Urinary bladder (tissue), 4 donors: ENCODE measurements at places on chromosomes 3 and 15. TPM values are rescaled to one million over a fixed set of nuclear protein-coding genes. Genes with fewer than 3 reads are reported as not detected.

DNA sequence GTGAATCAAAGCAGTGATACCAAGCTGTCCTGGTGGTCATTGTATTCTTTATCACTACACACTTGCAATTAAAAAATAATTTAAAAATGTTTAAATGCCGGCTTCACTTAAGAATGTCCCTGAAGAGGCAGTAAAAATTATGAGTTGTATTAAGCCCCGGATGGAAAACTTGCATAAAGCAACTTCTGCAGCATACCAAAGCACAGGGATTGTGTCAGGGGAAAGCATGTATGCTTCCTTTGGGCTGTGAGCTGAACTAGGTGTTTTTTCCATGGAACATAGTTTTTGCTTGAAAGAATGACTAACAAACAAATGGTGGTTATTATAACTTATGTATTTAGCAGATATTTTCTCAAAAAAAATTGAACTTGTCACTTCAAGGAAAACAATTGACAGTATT lies 143.1 kb downstream of the ARNT2 start:
- DNase-seq = no peak

GRCh38 chr3:130411320-130411719 lies 65.8 kb downstream of the COL6A5 start:
- no peak for DNase-seq

DNA sequence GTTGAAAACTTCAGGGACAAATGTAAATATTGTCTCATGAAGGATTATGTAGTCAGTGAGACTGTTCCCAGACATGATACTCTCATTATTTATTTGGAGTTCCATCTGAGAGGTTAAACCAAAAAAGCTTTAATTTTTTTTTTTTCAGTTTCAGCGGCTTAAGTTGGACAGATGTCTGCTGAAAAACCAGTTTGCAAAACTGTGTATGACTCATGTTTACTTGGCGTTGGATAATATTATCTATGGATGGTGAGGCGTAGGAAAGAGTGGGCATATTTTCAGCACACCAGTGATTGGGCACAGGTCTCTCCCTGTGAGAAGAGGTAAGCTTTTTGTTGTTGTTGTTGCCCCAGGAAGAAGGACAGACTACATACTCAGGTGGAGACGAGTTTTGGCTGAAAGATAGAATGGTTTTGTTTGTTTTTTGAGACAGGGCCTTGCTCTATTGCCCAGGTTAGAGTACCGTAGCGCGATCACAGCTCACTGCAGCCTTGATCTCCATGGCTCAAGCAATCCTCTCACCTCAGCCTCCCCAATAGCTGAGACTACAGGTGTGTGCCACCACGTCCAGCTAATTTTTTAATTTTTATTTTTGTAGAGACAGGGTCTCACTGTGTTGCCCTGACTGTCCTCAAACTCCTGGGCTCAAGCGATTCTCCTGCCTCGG lies 16.4 kb upstream of the ANXA2 start:
- no peak for DNase-seq

OR5K2 gene
- total RNA-seq = not detected

DNA sequence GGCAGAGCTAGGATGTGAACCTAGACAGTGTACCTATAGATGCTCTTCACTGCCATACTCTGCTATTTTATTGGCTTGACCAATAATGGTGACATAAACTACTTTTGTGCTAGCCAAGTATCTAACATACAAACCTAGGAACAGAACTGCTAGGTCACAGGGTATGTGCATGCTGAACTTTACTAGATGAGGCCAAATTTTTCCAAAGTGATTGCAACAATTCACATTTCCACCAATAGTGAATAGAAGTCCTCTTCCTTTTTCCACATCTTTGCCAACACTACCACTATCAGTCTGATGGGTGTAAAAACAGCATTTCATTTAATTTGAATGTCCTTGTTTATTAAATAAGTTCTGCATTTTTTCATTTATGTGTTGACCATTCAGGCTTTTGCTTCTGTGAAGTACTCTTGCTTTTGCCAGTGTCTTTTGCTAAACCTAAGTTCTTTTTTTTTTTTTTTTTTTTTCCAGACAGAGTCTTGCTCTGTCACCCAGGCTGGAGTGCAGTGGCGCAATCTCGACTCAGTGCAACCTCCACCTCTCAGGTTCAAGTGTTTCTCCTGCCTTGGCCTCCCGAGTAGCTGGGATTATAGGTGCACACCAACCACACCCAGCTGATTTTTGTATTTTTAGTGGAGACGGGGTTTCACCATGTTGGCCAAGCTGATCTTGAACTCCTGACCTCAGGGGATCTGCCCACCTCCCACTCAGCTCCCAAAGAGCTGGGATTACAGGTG lies 54.1 kb downstream of the DCAF1 start:
- no peak for DNase-seq

GRCh38 chr3:169663951-169664820 lies 674 bp upstream of the MECOM start:
- DNase-seq = no peak

C2CD4B gene
- total RNA-seq = 2.2 TPM

DNA sequence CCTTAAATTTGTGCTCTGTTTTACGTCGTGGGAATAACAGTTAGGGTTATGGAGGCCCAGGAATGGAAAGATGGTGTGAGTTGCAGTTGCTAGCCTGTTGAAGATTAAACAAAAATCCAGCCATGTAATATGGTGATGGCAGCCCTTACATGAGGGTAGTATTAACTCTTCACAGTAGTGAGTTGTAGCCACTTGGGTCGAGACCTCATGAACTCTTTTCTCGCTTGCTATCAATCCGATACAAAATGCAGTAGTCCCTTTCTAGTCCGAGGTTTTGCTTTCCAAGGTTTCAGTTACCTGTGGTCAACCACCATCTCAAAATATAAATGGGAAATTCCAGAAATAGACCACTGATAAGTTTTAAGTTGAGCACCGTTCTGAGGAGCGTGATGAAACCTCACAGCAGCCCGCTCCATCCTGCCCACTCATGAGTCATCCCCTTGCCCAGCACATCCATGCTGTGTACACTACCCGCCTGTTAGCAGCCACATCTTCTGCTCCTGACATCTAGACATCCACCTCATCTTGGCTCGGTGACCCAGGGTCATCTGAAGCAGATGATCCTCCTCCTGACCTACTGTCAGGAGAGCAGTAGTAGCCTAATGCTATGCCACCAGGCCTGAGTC lies 177.9 kb downstream of the CDIN1 start:
- DNase-seq = no peak

- DNase-seq = no peak
Observed at GRCh38 chr3:134993011-134993410, 198.0 kb downstream of the EPHB1 start.

- no peak for DNase-seq
Observed at GRCh38 chr3:188266562-188267274, 112.8 kb downstream of the LPP start.

GRCh38 chr15:32099956-32100684 lies 69.8 kb downstream of the CHRNA7 start:
- no peak for DNase-seq

- DNase-seq = no peak
Observed at GRCh38 chr3:180466401-180467011, 135.5 kb upstream of the TTC14 start.

DNA sequence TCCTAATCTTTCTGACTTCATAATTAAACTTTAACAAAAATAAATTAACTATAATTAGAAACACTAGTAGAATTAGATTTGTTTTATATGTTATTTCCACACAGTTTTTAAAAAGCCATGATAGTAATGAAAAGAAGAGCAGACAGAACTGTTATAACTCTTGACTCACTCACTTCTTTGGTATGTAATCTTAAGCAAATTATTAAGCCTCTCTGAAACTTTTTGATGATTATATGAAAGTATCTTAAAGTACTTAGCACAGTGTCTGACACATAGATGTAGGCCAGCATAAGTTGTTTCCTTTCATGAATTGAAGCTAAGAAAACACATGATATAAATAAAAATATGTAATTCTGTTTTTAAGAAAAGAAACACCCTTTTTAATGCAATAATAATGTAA lies 123.6 kb upstream of the MLF1 start:
- DNase-seq = no peak

DNA sequence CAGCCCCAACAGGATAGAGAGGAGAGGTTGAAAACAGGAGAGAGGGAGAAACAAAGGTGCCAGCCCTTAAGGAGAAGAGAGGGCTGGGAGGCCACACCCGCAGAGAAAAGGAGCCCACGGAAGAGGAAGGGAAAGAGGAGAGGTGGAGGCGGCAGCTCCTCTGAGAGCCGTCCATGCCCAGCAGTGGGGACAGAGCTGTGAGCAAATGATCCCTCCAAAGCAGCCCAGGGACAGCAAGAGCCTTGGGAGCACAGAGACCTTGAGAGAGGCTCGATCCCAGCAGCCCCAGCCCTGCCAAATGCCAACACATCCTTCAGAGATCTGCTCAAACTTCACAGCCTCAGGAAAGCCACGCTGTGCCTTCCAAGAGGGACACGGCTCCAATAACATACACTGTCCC lies 66.7 kb upstream of the CORO2B start:
- DNase-seq = no peak

DNA sequence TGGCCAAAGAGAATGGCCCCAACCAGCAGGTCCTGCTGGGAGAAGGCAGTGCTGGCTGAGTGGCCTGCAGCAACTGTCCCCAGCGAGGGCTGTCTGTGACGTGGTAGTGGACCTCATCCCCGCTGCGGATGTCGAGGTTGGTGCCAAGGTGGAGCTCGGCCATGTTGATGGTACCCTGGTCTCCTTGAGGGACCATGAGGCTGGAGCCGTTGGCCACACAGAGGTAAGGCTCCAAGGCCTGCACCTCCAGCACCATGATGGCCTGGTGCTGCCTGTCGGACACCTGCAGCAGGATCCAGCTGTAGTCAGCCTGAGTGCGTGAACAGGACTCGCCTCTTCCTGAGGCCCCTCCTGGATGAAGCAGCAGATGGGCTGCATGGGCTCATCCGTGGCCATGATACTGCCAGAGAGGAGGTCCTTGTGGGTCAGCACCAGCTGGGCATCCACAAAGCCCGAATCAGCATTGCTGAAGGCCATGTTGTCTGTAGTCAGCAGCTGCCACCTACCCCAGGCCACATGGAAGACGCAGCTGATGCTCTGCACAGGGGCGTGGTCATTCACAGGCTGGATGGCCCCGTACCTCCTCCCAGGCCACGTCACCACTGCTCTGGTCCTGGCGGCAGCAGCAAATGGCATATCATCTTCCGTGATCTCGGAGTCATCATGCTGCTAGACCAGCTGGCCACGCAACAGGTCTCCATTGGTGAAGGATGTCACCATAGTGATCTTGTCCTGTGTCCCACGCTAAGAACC lies 167.5 kb downstream of the GOLGA6L4 start:
- DNase-seq = no peak

ANKRD63 gene
- not detected for total RNA-seq

GRCh38 chr15:37099319-37100108 lies 835 bp downstream of the MEIS2 start:
- no peak for DNase-seq

- DNase-seq = no peak
Observed at GRCh38 chr3:49484471-49484870, 14.4 kb downstream of the DAG1 start.

AGBL1 gene
- total RNA-seq = 1.5 TPM

CLN6 gene
- 17.3 TPM for total RNA-seq

ATP11B gene
- total RNA-seq = 165 TPM

GRCh38 chr3:184808021-184808420 lies 3.9 kb upstream of the VPS8 start:
- no peak for DNase-seq

DNA sequence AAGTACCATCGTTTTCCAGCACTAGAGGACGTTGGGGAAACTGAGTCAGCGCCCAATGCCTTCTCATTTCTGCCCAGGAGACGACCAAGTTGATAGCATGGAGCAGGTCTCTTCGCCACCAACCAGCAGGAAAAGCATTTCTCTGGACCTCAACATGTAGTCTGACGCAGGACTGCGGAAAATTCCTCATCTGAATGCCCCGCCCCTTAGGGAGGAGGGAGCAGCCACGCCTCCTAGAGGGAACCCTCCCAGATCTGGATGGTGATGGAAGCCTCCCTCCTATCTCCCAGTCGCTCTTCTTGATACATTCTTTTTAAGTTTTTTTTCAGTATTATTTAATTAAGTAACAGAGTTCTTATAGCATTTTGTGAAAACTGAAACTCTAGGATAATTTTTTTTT lies 17.4 kb upstream of the MINDY4B start:
- no peak for DNase-seq

DNA sequence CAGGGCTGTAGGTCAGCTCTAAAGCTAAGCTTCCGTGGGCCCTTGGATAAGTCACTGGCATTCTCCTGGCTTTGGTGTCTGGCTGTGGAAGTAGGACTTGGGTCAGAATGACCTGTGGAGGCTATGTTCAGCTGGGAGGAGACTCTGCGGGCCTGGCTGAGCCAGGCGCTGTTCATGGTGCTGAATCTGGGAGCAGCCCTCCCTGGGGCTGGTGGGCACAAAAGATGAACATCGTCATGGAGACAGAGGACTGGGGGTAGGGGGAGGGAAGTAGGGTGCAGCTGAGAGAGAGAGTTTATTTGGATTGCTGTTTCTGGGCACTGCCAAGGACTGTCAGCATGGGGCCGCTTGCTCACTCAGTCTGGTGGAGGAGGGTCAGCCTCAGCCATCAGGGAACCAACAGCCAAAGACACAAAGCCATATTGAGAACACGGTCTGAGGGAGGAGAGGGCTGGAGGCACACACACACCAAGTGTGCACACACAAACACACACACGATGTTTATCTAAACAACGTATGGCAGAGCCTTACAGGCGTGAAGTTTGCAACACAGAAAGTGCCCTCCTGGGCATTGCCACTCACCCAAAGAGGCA lies 120.7 kb upstream of the LINGO1 start:
- DNase-seq = no peak

GRCh38 chr15:75307778-75308390 lies 25.2 kb downstream of the GOLGA6D start:
- DNase-seq = no peak

DNA sequence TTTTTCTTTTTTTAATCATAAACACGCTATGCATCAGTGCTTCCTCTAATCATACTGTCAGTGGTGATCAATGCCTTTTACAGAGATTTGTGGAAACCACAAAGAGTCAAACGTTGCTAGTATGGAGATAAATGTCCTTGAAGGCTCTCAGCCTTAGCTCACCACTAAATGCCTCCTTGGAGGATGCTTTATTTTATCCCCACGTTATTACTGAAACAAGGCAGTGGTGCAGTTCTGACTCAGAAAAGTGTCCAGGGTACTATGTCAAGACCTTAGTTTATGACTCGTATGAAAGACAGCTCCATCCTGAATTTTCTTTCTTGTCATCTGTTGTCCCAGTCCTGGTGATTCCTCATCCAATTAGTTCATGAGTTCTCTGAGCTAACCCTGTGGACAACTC lies 1146.7 kb downstream of the IGSF11 start:
- DNase-seq = no peak

DNA sequence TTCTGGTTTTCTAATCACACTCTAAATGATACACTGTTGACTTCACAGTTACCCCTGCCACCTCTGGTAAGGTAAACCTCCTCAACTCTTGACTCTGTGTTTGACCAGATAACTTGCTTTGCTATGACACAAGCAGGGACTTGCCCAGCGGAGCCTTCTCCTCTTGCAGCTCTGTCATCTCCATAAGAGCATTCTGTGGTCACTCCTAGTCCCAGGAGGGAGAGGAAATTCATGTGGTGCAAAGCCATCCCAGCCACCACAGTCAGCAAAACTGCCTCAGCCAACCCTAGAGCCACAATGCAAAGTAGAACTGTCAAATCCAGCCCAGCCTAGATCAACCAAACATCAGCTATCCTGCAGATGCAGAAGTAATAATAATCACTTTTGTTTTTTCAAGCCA lies 144.7 kb upstream of the GADL1 start:
- no peak for DNase-seq
